ENCODE measurements at places on chromosomes 3 and 15.

DNA sequence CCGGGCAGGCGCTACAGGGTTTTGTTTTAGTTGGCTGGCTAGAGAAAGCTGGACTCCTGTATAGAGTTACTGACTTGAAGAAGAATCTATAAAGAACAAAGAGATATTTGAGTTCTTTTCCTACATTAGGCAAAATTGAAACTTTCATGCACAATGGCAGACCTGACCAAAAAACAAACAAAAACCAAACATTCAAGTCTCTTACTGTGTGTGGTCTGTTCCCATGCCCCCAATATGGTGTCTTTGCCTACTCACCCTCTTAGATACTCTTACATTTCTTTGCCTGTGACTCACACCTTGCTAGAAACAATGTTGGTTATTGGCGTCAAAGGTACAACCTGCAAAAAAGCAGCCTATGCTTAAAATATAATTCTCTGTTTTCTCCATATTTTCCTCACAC lies 109.5 kb upstream of the TMC3 start:
- DNase-seq: no peak

- DNase-seq: no peak
Measured at GRCh38 chr3:4883011-4883410, 96.2 kb upstream of the BHLHE40 start.

GRCh38 chr3:32288819-32289218 lies 50.3 kb downstream of the CMTM8 start:
- DNase-seq: no peak

- DNase-seq: no peak
Measured at GRCh38 chr3:67737140-67737539, 82.7 kb upstream of the SUCLG2 start.

- DNase-seq: no peak
Measured at GRCh38 chr3:126153695-126154360, 26.6 kb downstream of the ALDH1L1 start.

DNA sequence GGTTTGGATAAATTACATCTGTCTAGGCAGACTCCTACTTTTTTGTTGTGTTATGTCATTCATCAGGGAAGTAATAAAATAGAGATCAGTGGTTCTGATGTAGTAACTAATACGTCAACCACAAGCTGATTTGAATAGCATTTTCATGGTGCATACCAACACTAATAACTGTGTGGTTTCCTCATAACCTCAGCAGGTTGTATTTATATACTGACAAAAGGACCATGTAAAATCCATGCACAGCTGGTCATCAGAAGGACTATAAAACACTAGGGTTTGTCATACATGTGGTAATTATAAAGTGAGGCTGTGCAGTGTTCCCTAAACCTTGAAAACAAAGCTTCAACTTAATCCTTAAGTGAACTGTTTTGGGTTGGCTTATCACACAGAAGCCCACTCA lies 216.8 kb upstream of the RBMS3 start:
- DNase-seq: peak; percentile 36

Measured in NCI-H526 treated with DMSO at 0.1 percent for 48 hours (cell line).